Amniotic stem cell (primary cell): ENCODE measurements at places on chromosomes 4 and X.

DNA sequence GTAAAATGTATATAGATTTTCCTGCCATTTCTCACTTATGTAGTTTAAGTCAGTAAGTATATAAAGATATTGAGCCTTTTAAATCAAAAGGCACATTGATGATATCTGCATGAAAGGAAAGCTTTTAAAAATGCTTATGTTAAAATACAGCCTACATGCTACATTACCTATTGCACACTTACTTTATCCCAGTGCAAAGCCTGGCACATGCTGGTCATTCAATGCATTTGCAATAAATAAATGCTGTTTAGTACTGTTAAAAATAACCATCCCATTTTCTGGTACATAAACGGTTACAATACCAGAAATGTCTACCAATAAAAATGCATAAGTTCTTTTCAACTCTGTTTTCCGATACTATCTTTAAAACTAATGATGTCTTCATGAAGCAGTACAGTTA, 22.1 kb upstream of the SPATA4 start:
- DNase-seq: no peak

GRCh38 chr4:56648021-56648823, 32.9 kb downstream of the HOPX start:
- DNase-seq: no peak

- no peak for DNase-seq
Measured at GRCh38 chr4:141730805-141731204, 94.4 kb downstream of the IL15 start.

- DNase-seq: no peak
Measured at GRCh38 chr4:71599578-71599977, 184.3 kb downstream of the GC start.

DNA sequence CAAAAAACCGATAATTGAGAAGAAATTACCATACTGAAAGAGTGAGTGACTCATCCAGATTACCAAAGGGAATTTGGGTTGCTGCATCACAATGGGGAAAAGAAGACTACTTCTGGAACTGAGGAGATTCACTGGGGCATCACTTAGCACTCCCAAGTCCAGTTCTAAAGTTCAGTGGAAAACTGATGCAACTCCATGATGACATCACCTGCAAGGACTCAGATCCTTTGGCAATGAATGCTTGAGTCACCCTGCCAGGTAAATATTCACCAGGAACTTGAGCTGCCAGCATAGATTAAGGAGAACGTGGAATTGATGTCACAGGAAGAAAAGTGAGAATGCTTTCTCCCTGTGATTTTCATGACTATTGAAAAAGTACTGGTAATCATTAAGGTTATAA, 32.0 kb upstream of the SMIM10L2A start:
- DNase-seq: no peak

DNA sequence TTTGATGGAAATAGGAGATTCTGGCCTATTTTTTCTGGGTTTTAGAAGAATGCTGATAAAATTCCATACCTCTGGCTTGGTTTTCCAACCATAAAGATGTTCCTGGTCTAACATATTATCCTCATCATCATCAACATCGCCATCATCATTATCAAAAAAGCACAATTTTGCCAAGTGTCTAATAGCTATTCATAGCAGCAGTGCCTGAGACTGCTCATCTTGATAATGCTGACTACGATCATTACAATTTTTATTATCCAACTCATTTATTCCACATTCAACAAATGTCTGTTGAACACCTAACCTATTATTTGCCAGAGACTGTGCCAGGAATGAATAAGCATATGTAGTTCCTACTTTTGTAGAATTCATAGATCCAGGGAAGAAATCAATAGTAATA, 303.5 kb upstream of the GATB start:
- DNase-seq: no peak

DNA sequence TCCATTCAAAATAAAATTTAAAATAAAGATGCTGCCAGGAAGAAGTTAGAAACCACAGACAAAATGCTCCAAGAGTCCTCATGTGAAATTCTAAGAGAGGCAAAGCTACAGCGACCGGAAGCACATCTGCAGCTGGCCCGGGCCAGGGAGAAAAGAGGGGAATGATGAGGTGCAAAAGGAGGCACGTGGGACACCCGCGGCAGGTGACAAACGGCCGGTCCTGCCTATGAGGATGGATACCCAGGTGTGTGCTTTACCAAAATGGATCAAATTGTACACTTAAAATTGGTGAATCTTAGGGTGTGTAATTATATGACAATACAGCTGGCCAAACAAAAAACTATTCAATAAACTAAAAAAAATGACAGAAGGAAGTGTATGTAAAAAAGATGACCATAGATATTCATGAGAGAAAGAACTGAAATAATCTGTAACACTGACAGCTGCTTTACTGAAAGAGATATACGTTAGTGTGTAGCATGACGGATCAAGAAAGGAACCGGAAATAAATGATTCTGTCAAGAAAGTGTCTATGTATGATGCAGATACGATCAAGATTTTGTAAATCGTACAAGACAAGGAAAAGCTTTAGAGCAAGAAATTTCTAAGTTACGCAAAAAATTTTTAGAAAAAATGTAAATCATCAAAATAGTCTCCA, 29.5 kb downstream of the PPP2R3B start:
- DNase-seq: no peak

GRCh38 chrX:32780109-32780508, 431.2 kb downstream of the DMD start:
- no peak for DNase-seq

- no peak for DNase-seq
Measured at GRCh38 chrX:121009764-121010163, 24.2 kb upstream of the CT47A1 start.

DNA sequence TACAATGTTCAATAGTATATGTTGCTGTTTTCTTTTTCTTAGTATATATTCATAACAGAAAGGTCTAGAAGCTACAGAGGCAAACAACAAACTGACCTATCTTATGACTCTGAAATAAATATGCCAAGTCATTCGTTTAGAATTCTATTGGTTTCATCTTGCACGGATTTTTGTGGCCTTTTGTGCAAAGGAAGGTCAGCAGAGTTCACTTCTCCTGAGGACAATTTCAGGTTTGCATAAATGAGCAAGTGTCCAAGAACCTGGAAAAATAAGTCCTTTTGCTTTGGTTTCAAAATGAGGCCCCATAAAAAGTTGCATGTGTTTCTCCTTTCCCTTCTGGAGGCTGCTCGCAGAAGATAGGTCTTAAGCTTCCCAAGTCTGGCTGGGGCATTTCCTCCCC, 156.9 kb downstream of the APBB2 start:
- DNase-seq: no peak

DNA sequence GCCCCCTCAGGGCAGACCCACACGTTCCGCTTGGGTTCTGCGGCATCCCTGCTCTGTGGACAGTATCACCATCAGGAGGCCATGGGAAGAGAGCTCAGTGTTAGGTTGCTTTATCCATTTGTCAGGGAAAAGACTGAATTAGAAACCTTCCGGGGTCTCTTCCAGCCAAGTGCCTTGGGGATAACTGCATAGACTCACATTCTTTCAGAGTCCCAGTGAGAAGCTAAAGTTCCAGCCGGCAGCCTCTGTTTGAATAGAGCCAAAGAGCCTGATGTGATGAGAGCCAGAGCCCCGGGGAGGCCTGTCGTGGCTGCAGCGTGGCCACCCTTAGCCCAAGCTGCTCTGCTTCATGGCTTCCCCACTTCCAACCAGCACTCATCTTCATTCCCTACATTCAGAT, 85.2 kb downstream of the FHDC1 start:
- DNase-seq: no peak

DNA sequence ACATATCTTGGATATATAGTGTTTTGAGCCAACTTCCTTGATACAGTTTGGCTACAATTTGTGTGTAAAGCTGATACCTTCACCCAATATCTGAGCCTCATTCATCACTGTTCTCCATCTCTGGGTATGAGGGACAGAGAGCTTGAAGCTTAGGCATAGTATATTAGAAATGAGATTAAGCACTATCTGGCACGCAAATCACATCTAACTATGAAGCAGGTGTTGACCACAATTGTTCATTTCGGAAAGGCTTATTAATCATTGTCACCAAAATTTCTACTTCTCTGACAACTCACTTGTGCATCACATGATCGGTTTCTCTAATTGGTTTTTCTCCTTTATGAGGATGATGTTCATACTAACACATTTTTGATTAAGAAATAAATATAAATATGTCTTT, 2.1 kb upstream of the POF1B start:
- no peak for DNase-seq

GRCh38 chr4:165175879-165176278, 31.5 kb upstream of the KLHL2 start:
- no peak for DNase-seq

- DNase-seq: no peak
Measured at GRCh38 chrX:132837126-132837525, 121.3 kb downstream of the HS6ST2 start.

DNA sequence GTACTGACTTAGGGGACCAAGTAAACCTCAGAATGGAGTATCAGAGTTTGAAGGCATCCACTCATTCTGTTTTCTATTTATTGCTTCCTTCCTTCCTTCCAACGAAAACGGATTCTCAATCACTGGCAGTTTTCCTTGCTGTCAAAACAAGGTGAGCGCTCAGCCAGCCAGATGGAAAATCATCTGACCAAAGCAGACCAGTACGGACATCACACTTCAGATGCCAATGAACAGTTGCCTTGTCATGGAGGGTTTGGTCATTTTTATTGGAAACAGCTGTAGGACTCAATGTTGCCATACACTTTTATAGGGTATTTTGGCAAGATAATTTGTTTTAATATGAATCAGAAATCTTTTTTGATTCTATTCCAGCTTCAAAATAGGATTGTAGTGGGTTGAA, 16.6 kb downstream of the GEMIN8 start:
- DNase-seq: no peak

DNA sequence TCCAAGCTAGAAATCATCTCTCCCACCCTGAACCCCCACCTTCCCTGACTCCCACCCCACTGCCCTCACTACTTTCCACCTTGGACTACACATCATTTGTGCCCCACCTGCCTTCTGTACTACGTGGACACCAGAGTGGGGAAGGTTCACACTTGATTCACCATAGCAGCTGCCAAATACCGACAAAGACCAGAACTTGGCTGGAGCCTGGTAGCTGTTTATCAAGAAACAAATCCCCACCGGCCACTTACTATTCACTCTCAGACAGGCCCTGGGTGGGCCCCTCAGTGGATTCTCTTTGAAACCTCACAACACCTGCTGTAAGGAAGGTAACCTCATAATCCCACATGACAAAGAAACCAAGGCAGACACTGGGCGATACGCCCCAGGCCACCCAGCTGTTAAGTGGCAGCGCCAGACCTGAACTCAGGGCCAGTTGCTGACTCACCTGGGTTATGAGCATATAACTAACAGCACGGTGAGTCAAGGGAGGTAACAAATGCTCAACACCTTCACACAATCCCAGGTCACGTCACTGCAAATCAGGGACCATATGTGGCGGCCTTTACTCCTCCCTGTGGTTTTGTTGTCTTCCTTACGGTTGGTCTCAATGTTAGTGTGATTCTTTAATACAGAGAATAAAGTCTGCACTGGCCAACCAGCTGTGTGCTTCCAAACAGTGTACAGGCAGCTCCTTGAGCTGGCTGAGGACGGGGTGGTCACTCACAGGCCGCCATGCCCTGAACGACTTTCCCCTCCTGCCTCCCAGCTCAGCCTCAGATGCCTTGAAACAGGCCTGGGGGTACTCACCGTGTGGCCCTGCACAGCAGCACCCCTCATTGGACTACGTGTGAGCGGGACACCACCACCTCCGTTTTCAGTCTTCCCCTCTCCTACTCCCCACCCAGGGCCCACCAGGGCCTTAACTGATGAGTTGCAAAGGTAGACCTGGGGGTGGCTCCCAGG, 7.5 kb downstream of the WDR1 start:
- DNase-seq: no peak

- DNase-seq: no peak
Measured at GRCh38 chr4:129346036-129346435, 250.1 kb downstream of the C4orf33 start.

GRCh38 chr4:53899586-53900270, 164.7 kb downstream of the CHIC2 start:
- DNase-seq: peak; percentile 35

DNA sequence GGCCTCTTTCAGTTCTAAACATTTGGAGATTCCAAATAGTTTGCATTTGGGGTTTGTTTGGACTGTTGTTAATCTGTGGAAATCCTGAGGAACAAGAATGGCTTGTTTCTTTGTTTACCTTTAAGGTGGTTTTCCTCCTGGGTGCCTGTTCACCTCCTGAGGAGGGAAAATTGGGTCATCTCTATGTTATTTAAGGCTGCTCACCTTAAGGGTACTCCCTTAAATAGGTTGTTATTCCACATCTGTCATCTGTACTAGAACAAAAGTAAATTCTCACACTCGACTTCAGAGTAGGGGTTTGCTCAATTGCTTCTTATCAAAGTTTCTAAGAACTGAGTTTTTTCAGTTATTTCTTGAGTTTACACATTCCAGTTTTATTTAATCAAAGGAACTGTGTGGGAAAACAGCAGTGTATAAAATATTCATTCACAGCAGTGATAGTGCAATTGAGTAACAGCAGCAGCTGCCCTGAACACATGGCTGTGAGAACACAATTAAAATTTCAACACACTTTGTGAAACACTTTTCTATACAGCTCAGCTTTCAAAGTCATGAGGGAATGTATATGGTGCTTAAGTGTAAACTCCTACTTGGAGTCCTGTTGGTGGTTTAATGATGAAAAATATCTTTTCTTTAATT, 238.5 kb upstream of the PGRMC2 start:
- no peak for DNase-seq

DNA sequence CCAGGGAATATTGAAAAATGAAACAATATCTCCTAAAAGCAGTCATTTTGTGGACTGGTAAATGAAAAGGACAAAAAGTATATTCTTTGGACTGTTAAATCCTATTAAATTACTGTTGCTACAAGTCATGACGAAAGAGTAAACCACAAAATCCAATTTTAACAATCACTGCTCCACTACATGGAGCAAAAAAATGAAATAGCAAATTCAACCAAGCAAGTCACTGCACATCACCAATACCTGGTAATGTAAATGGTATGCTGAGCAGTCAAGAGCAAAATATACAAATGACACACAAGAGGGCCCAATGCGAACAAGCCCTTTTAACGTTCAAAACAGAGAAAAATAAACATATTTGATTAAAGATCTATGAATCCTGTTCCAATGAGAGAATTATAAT, 126.2 kb downstream of the KLHL13 start:
- DNase-seq: peak; percentile 10

DNA sequence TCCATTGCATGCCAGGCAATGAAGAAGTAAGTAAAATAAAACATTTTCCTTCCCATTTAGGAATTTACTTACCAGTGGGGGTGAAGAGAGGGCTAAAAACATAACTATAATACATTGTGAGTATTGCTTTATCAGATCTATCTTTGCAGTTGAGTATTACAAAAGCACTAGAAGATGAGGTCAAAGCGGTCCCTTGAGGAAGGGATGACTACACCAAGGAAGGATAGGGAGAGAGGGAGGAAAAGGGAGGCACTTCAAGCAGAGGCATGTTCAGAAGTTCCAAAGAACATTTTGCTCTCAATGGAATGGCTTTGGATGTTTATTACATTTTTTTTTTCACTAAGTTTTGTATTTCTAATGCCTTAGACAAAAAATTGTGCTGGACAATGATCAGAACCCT, 127.8 kb downstream of the TET2 start:
- no peak for DNase-seq

GRCh38 chr4:61200916-61201526, 895 bp downstream of the ADGRL3 start:
- DNase-seq: no peak
